ENCODE measurements at places on chromosomes 3 and 15.

GRCh38 chr15:89998141-89998661 lies 2.9 kb upstream of the ZNF710 start:
- DNase-seq, result peak; percentile 20

GRCh38 chr15:71707230-71708050 lies 102.9 kb upstream of the NR2E3 start:
- DNase-seq, result no peak

DNA sequence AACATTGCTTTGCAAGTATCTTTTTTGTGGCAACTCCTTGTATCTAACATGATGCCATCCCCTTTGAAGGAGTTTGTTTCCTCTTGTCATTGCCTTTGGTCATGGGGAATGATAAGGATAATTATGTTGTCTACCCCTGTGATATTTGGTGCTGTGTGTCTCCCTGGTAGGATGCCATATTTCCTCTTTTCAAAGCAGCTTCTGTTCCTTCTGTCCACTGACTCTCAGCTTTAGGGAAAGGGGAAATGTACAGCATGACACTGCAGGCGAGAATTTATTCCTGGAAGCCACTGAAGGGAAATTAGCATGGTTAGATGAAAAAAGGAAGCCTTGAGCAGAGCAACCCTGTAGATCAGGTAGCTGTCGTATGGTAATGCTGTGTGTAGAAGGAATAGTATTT lies 576.7 kb downstream of the CADM2 start:
- DNase-seq, result no peak

DNA sequence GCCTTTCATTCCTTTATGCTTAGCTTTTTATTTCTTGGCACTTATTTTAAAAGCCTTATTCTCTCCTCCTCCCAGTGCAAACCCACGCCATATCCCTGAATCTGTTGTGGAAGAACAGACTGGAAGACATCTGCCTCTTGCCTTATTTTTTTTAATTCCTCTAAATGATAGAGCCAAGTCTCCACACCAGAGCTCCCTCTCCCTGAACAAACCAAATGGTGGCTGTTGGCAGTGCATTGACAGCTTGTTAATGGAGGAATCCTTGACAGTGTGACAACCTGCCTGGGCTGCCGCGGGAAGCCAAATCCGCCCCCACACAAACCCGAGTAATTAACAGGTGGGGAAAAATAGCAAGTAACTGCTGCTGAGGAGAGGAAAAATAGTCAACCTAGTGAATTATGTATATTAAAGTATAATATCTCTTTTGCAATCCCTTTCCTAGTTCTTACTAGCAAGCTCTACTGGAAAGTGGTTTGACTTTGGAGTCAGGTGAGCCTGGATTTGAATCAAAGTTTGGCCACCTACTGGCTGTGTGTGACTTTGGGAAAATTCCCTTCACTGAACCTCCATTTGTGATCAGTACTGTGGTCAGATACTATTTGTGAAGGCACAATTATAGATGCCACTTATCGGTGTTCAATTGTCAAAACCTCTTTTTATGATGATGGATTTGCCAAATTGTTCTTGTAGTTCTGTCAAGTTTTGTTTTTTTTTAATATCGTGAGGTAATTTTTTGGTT lies 589.6 kb downstream of the PDCD6IP start:
- no peak for DNase-seq

- DNase-seq, result no peak
Observed at GRCh38 chr3:155228676-155229075, 64.8 kb downstream of the STRIT1 start.

- no peak for DNase-seq
Observed at GRCh38 chr15:63860155-63860554, 26.4 kb upstream of the HERC1 start.

DNA sequence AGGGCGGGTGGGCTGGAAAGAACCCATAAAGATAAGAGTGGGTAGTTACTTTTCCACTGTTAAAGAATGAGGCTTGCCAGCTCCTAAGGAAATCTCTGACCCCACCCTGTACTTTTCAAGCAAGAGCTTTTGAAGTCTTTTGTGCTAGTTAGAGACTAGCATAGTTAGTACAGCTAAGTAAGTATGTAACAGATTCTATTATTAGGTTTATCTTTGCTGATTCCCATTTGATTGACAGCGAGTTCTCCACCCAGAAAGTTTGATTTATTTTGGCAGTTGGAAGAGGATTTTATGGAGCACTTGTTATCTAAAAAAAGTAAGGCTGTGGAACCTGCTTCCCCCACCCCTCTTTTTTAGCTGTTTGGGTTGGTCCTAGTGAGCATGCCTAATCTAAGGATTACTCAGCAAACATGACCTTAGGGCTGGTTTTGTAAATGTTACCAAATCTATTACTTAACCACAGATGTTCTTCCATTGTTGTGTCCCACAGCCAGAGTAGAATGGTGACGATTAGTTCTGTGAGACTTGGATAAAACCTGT lies 57.6 kb downstream of the FNDC3B start:
- DNase-seq, result no peak

- DNase-seq, result no peak
Observed at GRCh38 chr3:188807006-188807405, 364.8 kb upstream of the TPRG1 start.

Data from T1000 (cell line).